ENCODE measurements at places on chromosomes 6 and 20.

GRCh38 chr20:41716436-41716835, 98.3 kb upstream of the CHD6 start:
- no peak for DNase-seq

DNA sequence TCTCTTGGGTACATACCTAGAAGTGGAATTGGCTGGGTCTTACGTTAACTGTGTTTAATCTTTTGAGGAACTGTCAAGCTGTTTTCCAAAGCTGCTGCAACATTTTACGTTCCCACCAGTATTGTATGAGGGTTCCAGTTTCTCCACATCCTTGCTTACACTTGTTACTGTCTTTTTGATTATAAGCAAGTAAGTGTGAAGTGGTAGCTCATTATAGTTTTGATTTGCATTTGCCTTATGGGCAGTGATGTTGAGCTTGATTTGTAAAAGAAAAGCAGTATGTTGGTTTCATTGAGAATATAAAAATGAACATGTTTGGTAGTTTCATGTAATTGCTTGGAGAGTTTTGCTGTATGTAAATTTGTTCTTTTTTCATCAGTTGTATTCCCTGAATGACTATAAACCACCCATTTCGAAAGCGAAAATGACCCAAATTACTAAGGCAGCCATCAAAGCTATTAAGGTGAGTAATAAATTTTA, 40.4 kb downstream of the SCAF8 start:
- no peak for DNase-seq

DNA sequence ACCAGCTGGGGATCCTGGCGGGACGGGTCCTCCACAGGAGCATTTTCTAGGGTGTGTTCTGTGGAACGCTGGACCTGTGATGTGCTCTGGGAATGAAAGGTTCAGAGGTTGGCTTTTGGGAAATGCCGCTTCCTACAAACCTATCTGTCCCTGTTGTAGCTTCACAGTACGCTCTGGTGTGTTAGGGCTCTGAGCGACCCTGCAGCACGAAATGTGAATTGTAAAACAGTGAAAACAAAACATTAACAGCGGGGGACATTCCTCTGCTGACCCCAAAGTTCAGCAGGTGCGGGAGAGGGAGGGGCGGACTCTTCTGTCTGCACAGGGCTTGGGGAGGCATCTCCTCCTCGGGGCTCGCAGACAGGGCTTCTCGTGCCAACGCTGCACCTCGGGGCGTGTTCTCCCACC, 155.9 kb downstream of the NRN1 start:
- DNase-seq, result no peak

DNA sequence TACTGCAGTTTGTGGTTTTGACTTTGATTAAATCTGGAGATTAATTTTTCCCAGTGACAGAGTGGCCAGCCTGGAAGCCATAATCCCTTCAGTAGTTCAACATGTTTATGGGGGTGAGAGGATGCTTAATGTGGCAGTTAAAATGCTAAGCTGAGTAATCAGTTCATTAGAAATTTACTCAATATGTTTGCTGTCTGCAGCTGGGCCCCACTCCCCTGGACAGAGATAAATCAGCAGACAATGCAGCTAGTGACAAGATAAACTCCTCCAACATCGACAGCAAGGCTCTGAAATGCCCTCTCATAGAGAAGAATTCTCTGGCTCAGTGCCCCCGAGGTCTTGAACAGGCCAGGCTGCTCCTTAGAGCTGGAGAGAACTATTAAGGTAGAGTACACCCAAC, 101.9 kb downstream of the LRFN2 start:
- DNase-seq, result no peak

GRCh38 chr20:58145506-58146080, 82.9 kb downstream of the ANKRD60 start:
- DNase-seq, result no peak

DNA sequence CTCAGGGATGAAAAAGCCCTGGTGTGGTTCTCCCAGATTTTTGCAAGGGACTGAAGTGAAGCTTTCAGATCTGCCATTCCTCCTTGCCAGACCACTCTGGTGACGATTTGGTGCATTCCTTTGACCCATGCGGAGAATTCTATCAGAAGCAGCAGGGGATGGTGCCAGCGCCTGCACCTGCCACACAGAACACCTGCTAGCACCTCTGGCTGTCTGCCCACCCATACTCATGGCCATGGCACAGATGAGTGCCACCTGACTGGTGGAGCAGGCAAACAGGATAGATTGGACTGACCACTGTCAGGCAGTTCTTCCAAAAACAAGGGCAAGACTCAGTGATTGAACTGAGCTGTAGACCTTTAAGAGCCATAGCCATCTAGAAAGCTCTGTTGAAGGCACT, 107.1 kb downstream of the CDYL start:
- DNase-seq, result no peak

DNA sequence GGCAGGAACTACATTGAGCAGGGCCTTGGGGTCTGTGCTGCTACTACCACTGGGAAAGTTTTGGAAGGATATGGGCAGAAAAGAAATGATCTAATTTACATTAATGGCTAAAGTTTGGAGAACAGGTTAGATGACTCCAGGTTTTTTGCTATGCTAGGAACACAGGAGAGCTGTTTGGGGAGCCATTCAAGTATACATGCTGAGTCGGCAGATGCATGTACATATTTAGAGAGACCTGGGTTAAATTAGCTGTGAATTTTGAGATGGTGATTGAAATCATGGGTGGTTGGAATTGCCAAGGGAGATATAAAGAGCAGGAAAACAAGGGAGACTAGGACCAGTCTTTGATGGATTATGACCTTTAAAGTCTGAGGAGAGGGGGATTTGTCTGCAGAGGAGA, 113.1 kb upstream of the BACH2 start:
- no peak for DNase-seq

DNA sequence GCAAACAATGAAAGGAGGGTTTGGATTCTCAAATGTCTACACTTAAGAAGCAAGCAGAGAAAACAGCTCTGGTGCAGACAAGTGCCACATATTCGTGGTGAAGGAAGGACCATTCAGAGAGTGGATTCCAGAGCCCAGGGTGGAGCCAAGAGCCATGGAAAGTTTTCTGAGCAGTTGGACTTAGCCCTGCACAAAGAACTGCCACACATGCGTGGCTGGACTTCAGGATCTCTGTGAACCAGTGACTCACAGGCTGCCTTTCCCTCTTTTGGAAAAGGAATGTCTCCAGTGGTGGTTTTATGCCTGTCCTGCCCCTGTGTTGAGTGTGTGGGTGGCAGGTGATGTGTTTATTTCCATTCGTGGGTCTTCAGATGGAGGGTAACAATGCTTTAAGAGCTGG, 489.5 kb downstream of the CDH26 start:
- no peak for DNase-seq

GRCh38 chr20:50385733-50386640, 124.2 kb upstream of the PTPN1 start:
- no peak for DNase-seq
